ENCODE measurements at places on chromosomes 3 and 15.
A peak's percentile ranks its signal among the peaks of the same experiment; 100 is the strongest.

DNA sequence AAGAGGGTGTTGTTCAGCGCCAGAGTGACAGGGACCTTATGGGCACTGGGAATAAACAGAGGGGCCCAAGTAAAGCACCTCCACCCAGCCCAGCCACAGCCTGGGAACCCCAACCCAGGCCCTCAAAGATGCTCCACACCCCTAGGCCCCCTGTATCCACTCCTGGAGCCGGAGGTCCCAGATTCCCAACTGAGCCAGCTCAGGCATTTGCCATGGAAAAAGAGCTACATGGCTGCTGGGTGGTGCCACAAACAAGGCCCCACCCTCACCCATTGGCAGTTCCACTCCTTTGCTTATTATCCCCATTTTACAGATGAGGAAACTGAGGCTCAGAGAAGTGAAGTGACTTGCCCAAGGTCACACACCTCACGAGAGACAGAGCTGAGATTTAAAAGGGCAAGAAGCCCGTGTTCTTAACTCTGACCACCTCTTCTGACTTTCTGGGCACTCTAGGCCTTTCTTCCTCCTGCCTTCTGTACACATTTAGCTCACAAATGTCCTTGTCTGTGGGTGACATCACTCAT lies 16.9 kb downstream of the ANPEP start:
- DNase-seq: no peak

- no peak for DNase-seq
These were observed 2.5 kb downstream of the CCDC80 start for GRCh38 chr3:112638327-112639020.

GRCh38 chr3:5585085-5585484 lies 397.6 kb downstream of the EDEM1 start:
- no peak for DNase-seq

DNA sequence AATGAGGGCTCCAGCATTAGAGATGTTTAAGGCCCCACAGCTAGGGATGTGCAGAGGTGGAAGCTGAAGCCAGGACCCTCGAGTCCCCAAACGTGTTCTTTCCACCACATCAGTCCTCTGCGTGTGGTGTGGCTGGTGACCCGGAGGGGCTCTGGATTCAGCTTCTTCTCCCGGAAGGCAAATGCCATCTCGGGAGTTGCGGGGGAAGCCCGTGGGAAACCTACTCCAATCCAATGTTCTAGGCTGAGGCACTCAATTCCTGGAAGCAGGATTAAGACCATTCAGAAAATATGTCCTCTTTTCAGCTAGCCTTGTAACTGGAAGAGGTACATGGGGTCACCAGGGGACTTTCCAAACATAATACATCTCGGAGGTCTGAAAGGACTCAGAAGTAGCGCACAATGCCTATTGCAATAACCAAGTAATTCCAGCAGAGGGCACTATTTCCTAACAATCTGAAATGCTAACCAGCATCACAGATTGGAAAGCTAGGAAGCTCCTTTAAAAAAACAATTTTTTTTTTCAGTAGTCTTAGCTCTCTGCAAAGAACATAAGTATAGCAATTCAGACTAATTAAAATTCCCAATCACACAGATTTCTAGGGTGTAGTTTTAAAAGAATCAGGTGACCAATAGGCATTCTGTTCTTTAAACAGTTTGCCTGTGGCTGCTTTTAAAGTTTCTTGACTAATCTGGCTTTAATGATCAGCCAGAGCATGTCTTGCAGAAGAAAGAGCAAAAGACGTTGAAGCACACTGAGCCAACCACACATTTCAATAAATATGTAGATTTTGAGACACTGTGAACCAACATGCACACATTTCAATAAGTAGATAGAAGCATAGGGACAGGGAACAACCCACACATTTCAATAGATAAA lies 36.1 kb downstream of the BNC1 start:
- DNase-seq: peak; percentile 69

- DNase-seq: peak; percentile 42
These were observed 13.5 kb downstream of the UBAP1L start for GRCh38 chr15:65101411-65101890.

DNA sequence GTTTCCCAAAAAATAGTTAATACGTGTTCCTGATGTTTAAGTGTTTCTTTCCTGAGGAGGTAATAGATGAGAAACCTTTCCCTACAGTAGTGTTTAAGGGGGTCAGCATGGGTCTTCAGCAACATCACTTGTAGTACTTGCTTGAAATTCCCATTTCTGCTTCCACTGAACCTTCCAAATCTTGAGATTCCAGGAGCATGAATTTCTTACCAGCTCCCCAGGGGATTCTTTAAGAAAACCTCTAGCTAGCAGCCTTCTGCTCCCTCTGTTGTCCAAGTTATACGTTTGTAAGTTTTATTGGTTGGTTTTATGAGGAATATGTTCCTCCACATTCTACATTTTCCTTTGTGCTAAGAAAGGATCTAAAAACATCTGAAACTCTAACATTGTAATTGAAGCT lies 38.2 kb upstream of the ACP3 start:
- no peak for DNase-seq

- no peak for DNase-seq
These were observed 5.7 kb upstream of the EXOG start for GRCh38 chr3:38490281-38491030.

DNA sequence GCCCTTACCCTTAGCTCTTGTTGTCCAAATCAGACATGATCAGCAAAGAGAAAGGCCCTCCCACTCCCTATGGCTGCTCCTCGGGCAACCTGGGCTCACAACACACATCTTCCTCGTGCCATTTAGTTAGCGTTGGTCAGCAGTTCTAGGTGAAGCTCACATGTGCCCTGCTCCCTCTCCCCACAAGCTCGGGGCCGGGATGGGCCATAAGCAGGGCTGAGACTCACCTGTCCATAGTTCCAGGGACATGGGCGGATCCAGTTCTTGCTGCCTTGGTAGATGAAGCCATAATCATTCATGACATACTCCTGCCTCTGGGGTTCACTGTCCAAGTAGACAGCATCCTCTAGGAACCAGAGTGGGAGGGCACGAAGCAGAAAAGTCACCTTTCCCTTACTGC lies 10.4 kb downstream of the TGM5 start:
- DNase-seq: no peak

DNA sequence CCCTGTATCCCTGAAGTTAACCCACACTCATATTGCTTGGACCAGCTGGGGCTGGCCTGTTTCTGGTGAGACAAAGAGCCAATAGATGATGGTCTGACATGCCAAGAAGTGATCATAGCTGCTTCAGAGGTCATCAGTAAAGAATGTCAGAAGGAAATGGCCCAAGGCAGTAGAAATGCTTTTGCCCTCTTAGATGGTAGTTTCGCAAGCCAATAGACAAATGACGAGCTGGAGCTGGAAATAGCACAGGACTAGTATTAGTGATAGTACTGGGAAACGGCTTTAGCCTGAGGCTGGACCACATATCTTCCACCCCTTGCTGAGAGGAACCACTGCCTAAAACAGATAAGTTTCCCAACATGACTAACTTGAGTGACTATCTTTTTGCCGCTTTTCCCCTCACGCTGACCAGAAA lies 176.1 kb upstream of the THBS1 start:
- no peak for DNase-seq

GRCh38 chr15:58519516-58519915 lies 87.7 kb downstream of the LIPC start:
- no peak for DNase-seq

- DNase-seq: no peak
These were observed 145.6 kb upstream of the LYSMD4 start for GRCh38 chr15:99878835-99879234.

- DNase-seq: peak; percentile 73
These were observed 35.1 kb upstream of the ZDHHC23 start for GRCh38 chr3:113912552-113913236.

- no peak for DNase-seq
These were observed 442.9 kb downstream of the MCTP2 start for GRCh38 chr15:94674296-94674695.

- no peak for DNase-seq
These were observed 25.0 kb upstream of the CTSH start for GRCh38 chr15:78969687-78970349.

- DNase-seq: no peak
These were observed 239.1 kb upstream of the SETMAR start for GRCh38 chr3:4063916-4064574.

GRCh38 chr15:98599909-98600691 lies 48.2 kb upstream of the IGF1R start:
- DNase-seq: peak; percentile 36

DNA sequence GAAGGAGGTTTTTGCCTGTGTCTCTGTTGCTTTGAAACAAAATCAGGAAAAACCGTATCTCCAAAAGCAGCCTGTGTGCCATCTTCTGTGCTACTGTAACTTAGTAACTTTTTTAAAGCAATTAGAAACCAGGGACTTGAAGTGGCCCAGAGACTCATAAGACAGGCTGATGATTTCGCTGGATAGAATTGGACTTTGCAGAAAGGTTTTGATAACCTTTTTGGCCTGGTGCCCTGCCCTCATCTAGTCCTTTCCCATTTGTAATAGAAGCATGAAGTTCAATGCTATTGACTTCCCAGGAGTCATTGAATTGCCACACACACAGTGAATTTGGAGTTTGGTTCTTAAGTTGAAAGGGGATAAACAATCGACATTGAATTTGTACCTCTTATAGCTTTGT lies 157.2 kb downstream of the PTPRG start:
- no peak for DNase-seq

- DNase-seq: no peak
These were observed 15.3 kb upstream of the KLHL25 start for GRCh38 chr15:85810075-85810474.

DNA sequence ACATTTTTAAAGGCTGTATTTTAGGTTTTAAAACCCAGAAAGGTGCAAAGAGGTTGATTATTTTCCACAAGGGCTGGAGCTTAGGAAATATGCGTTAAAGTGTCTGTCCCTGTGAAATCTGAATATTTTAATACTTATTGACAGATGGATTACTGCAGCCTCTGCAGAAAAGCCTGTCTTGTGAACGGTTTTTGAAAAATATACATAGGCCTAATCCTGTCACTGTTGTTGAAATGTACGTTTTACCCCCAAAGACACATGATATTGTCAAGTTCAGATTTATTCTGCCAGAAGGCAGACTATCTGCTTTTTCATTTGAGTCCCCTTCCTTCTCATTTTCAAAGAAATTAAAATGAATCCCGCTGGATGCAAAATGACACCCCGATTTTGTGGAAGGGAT lies 2.2 kb upstream of the BCL6 start:
- DNase-seq: no peak

DNA sequence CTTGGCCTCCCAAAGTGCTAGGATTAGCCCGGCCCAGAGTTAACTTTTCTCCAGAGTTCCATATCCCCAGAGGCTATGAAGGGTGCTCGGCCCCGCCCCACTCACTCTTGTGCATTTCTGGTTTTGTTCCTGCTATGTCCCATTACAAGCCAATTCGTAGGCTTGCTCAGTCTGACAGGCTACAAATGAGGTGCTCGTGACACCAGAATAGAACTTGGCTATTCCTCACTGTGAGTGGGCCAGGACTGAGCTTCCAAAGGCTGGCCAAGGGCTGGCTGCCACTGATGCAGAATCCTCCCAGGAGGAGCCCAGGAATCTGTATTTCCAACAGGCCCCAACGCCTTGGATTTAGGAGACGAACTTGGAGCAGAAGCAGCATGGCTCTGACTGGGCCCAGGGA lies 282.7 kb upstream of the C2CD4B start:
- no peak for DNase-seq

DNA sequence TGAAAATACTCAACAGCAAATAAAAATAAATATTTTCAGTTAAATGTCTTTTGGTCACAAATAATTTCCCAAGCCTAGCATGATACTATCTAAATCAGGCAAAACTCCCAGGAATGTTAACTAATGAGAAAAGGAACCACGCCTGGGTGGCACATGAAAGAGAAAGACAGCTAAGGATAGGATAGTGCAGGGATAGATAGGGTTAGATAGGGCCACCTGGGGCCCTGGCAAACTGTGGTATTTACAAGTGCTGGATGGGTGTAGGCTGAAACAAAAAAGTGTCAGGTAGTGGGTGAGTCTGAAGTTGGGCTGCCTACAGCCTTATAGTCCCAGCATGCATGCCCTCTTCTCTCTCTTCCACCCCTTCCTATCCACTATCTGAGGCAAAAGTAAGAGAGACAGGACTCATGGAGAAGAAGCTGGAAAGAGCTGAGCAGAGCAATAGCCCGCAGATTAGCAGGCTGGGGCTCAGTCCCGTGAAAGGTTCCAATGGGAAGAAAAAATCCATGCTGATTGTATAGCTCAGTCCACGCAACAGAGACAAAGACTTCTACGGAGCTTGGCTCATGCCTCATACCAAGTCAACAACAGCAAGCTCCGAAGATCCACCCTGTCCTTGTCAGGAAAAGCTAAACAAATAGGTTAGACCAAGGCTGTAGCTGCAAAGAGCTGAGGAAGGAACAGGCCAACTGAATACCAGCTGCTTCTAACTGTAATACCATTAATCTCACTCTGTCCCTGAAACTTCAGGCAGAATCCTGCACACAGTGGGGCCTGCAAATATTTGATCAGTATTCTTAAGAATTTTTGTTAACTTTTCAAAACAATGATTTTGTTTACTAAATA lies 342.1 kb upstream of the ATP11B start:
- DNase-seq: no peak

DNA sequence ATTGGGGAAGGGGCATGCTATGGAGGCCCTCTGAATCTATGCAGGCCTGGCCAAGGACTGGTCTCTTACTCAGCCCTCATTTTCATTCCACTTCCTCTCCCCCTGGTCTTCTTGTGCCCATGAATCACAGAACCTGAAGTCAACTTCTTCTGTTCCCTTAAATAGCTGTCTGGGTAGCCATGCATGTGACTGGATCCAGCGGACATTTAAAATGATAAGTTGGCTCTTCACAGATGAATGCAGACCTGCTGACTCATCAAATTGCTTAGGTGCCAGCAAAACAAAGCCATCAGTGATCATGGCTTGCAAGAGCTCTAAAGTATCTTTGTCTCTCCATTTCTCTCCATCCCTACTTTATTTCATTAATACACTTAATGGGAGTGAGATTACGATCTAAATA lies 90.1 kb upstream of the CADPS start:
- peak; percentile 42 for DNase-seq

DNA sequence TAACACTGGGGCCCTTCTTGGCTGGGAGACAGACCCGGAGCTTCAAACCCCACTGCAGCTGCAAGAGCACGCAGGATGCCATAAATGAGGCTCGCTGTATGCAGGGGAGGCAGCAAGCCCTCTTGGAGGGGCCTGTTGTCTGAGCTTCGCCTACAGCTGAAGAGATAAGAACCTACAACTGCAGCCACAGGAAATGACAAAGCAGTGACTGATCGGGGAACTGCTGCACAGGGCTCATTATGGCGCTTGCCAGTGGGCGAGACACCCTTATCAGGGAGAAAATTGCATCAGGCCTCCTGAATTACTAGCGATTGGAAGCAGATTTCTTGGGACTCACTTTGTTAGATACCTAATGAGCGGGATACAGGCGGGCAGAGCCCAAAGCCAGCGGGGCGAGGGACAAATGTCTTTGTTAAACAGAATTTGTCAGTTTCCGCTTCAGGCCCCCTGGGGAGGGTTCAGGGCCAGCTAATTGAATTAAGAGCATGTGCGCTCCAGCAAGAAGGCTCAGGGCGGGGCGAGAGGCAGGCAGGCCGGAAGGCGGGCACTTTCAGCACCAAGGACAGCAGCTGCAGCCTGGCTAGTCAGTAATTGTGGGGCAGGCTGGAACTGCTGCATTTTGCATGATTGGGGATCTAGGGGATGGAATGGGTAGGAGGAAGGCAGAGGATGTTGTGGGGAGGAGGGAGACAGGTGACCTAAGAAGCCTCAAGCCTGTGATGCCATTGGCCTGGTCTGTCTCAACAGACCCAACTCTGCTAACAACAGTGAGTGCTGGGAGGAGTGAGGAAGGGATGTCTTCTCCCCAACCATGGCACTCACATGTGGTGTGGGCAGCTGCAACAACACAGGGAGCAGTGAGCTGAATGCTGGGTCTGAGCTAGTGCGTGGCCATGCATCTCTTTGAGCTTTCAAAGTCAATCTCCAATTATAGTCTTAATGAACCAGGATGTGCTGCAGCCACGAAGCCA lies 55.3 kb downstream of the CCDC33 start:
- DNase-seq: peak; percentile 65
